NCI-H1048 (cell line): ENCODE measurements at places on chromosomes 1 and 21.

- no peak for DNase-seq
These were observed 10.6 kb downstream of the PDZK1 start for GRCh38 chr1:145696630-145696960.

DNA sequence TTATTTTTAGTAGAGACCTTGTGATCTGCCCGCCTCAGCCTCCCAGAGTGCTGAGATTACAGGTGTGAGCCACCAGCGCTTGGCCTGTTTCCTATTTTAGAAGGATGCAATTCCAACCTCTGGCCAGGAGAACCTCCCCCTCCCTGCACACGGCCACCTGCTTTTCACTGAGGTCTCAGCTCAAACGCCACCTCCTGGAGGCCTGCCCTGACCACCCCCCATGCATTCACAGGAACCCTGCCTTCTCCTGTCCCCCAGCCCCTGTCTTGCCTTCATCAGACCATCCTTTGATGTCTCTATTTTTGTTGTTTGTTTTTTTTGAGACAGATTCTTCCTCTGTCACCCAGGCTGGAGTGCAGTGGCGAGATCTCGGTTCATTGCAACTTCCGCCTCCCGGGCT, 2.3 kb downstream of the SRM start:
- no peak for DNase-seq

GRCh38 chr1:41483001-41483850, 1.3 kb downstream of the EDN2 start:
- no peak for DNase-seq

- DNase-seq = no peak
These were observed 227.0 kb upstream of the B3GALT2 start for GRCh38 chr1:193413376-193413775.

DNA sequence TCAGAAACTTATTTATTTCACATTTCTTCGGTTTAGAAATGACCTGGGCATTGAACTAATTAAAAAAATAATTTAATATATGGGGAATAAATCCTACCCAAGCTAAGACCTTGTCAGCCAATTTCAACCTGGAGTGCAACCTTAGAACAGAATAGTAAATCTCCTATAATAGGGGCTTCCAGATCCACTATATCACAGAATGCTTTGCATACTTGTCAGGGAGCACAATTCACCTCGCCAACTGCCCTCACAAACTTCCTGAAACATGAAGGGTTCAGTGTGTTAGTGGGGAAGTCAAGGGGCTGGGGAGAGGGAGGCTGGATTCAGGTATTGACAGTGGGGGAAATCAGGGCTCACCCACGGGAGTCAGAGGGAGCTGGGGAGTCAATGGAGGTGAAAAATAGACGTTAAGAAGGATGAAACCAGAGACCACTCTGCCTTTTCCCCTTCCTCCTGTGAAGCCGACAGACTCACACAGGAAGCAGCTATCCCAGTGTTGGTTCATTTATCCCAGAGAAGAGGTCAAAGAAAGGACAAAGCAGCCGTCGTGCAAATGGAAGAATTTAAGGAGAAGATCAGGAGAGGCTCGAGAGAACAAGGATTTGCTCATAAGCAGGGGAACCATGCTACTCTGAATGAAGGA, 453.3 kb downstream of the NUF2 start:
- no peak for DNase-seq
